ENCODE measurements at places on chromosomes 6 and 20. TPM values are rescaled to one million over a fixed set of nuclear protein-coding genes. Genes with fewer than 3 reads are reported as not detected.

OGFRL1 gene
- total RNA-seq: 106 TPM

NHLRC1 gene
- total RNA-seq: 3.3 TPM

C20orf202 gene
- not detected for total RNA-seq

EEF1A1 gene
- total RNA-seq: 10,435 TPM

PPP1R16B gene
- not detected for total RNA-seq

TRIM38 gene
- total RNA-seq: 7.6 TPM

EXOC2 gene
- 23.2 TPM for total RNA-seq

RNF217 gene
- total RNA-seq: 103 TPM

ZSCAN31 gene
- total RNA-seq: 5.8 TPM

SLC17A9 gene
- total RNA-seq: not detected

KCNK16 gene
- total RNA-seq: not detected

ZSCAN23 gene
- total RNA-seq: 3.6 TPM

BTNL2 gene
- not detected for total RNA-seq

HLA-DOB gene
- total RNA-seq: 8.3 TPM

TCP11 gene
- not detected for total RNA-seq

TFAP2D gene
- total RNA-seq: not detected

DDX43 gene
- total RNA-seq: not detected

SYNDIG1 gene
- 17.5 TPM for total RNA-seq

RHAG gene
- not detected for total RNA-seq
